ENCODE measurements at places on chromosomes 12 and 14. TPM values are rescaled to one million over a fixed set of nuclear protein-coding genes. Genes with fewer than 3 reads are reported as not detected.

DNA sequence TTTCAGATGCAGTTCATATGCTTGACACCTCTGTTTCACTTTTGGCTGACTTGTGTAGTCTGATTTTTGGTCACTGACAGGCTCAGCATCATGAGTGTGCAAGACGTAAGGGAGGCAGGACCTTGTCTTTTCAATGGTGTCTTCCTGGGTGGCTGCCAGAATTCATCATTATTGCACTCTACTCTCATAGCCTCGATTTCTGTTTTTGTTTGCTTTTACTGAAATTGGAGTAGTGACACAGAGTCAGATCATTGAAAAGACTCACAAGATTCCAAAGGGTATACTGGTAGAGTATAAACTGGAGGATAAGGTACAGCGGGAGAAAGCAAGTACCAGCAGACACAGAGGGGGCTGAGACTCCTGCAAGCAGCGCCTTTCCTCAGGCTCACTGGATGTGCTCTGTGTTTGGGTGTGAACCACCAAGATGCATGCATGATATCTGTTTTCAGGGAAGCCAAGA is 126.3 kb upstream of the FGD4 start:
- no peak for DNase-seq

- DNase-seq = no peak
These were observed 16.5 kb downstream of the PRKCH start for GRCh38 chr14:61337893-61338292.

- no peak for DNase-seq
These were observed 399.6 kb downstream of the ZFP36L1 start for GRCh38 chr14:68393259-68393658.

GRCh38 chr12:532908-533565 is 73.3 kb downstream of the B4GALNT3 start:
- no peak for DNase-seq

- DNase-seq = no peak
These were observed 33.0 kb upstream of the SSTR1 start for GRCh38 chr14:38174711-38175110.

GRCh38 chr12:116879509-116880212 is 1.6 kb downstream of the HRK start:
- DNase-seq = no peak

DNA sequence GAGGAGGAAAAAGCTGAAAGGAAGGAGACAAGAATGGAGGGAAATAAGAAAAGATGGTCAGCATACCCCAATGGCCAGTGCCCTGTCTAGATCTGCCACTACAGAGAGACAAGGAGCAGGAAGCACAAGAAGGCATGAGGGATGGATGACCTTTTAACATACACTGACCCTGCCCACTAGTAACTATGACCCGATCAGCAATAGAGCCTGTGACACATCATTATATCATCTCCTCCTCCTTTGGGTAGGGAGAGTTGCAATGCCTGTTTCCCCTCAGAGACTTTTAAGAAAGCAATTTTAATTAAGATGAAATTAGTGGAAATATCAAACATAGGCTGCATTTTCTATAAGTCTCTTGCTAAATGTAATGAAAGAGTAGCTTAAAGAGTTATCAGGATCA is 4.7 kb upstream of the SLC2A13 start:
- DNase-seq = no peak

- no peak for DNase-seq
These were observed 76.4 kb upstream of the FICD start for GRCh38 chr12:108438667-108439066.

DNA sequence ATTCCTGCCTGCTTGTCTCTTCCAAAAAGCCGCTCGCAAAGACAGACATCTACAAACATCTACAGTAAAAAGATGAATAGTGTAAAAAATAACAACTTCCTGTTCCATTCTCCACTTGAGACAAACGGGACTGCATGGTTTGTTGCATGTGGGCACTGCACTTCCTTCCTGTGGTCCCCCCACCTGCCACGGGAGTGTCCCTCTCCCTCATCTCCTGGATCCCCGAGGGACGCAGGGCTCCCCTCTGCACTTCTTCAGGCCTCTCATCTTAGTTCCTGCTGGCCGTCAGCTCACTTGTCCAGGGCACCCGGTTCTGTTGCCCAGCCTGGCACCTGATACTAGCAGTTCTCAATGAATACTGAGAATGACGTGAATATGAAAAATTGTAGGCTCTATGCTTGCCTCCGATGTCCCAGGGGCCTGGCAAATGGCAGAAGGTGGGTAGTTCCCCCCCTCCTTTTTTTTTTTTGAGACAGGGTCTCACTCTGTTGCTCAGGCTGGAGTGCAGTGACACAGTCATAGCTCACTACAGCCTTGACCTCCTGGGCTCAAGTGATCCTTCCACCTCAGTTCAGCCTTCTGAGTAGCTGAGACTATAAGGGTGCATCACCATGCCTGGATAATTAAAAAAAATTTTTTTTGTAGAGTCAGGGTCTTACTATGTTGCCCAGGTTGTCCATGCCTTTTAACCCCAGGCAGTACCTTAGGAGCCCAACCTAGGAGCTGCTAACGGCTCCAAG is 3.5 kb upstream of the KLC1 start:
- DNase-seq = no peak

GRCh38 chr14:106129274-106129673 is 602.9 kb downstream of the TMEM121 start:
- DNase-seq = no peak

GRCh38 chr12:57006809-57007475 is 596 bp upstream of the ZBTB39 start:
- no peak for DNase-seq

- no peak for DNase-seq
These were observed 40.5 kb downstream of the DIO3 start for GRCh38 chr14:101601606-101602465.

- no peak for DNase-seq
These were observed 466.0 kb upstream of the RGS6 start for GRCh38 chr14:71466251-71466650.

DNA sequence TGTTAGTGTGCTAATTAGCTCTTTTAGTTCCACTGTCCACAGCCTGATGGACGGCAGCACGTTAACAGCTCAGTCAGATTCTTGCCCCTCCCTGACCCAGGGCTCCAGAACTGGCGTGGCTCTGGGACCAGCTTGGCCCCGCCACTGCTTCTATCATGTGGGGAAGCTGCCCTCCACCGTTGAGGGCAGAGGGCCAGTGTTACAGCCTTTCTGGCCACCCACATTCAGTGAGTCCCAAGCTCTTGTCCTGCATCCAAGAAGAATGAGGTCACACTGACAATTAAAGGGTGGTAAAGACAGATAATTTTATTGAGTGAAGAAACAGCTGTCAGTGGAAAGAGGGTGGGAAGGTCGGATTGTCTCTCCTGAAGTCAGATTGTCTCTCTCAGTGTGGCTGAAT is 36.9 kb downstream of the BCL2L14 start:
- DNase-seq = no peak

GRCh38 chr14:74917646-74918081 is 5.4 kb downstream of the RPS6KL1 start:
- DNase-seq = no peak

DNA sequence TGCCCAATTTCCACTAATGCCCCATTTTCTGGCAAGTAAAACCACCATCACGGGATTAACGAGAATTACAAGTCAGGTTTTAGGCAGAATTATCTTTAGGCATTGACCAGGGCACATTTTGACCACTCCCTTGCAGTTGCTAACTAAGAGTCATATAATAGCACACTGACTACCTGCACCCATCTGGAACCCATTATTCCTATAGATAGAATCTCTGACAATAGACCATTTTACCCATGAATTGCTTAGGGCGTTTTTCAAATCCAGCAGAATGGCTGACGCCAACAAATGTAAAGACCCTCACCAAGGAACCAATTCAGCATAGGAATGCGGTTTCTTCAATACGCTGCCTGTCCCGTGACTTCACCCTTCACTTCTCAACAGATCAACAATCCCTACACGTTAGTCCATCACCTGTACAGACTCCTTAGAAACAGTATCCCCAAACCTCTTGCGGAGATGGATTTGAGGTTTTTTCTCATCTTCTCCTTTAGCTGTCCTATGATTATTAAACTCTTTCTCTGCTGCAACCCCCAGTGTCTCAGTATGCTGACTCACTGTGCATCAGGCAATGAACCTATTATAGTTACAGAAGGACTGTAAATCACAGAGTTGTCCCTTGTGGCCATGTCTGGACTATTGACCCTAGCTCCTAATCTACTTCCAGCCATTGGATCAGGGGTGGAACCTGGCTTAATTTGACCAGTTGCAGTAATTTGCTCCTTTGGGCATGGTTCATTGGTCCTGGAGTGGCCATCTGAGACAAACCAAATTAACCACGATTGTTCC is 177.3 kb upstream of the PLXNC1 start:
- DNase-seq = no peak

GRCh38 chr14:100902295-100903133 is 1.0 kb downstream of the RTL1 start:
- DNase-seq = no peak

- no peak for DNase-seq
These were observed 10.2 kb upstream of the PRMT8 start for GRCh38 chr12:3480764-3481163.

- no peak for DNase-seq
These were observed 2.6 kb downstream of the NKX2-1 start for GRCh38 chr14:36517242-36518030.

DNA sequence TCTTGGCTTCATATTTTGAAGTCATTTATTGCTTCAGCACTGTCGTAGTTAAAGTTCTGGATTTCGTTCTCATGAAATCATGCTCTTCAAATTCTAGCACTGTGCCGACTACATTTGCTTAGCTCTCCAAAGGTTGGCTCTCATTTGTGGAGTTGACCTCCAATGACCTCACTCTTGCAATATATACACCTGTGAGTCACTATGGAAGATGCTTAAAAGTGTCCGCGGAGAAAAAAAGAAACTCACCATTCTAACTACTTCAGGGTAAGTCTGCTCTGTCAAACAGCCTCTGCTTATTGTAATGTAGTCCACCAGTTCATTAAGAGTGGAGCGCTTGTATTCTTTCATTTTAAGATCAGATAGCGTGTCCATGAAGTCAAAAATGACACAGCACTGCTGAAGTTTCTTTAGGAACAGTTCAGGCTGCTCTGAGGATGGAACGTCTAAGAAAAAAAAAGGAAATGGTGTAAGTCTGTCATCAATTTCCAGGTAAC is 89.7 kb downstream of the PPP2R5E start:
- no peak for DNase-seq

GRCh38 chr12:95177201-95177768 is 40.0 kb downstream of the FGD6 start:
- no peak for DNase-seq

DNA sequence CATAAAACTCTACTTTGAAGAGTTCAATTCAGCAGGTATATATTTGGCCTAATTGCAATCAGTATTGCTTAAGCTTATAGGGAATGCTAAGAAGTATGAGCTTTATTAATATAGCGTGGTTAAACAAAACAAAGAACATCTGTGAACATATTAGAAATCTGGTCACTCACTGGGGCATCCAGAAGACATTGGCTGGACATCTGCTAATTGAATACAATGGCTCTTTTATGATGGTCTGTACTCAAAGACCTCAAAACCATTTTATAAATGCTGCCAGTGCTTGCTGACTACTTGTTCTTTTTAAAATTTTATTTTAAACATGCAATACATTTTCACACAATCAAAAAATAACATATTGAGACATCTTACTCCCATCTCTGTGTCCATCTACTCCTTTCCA is 173.0 kb downstream of the STXBP6 start:
- no peak for DNase-seq

- DNase-seq = no peak
These were observed 42.2 kb upstream of the LDHB start for GRCh38 chr12:21699851-21700250.

ABCD4 gene
- total RNA-seq = 51.2 TPM

SENP1 gene
- 12.9 TPM for total RNA-seq

TESPA1 gene
- total RNA-seq = not detected

GAS2L3 gene
- total RNA-seq = 30.0 TPM

RD3L gene
- total RNA-seq = not detected

PLEKHH1 gene
- 1.8 TPM for total RNA-seq

All from glomerular endothelial cell (primary cell).